ENCODE measurements at places on chromosomes 11 and 22.

DNA sequence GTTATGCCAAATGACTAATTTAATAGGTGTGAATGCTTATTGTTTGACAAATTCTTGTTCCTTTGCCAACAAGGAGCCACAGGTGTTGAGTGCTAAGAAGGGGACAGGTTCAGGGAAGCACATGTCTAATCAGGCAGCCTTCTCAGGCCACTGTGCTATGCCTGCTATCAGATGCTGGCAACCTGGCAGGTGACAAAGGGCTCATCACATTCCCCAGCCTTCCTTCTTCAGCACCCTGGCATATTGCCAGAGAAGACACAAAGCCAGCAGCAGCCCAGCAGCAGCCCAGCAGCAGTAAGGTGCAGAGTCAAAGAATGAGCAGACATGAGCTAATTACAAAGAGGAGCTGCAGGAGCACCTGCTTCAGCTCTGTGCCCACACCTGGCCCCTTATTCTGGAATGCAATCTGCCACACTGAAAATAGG lies 68.2 kb downstream of the GUCY1A2 start:
- no peak for DNase-seq

DNA sequence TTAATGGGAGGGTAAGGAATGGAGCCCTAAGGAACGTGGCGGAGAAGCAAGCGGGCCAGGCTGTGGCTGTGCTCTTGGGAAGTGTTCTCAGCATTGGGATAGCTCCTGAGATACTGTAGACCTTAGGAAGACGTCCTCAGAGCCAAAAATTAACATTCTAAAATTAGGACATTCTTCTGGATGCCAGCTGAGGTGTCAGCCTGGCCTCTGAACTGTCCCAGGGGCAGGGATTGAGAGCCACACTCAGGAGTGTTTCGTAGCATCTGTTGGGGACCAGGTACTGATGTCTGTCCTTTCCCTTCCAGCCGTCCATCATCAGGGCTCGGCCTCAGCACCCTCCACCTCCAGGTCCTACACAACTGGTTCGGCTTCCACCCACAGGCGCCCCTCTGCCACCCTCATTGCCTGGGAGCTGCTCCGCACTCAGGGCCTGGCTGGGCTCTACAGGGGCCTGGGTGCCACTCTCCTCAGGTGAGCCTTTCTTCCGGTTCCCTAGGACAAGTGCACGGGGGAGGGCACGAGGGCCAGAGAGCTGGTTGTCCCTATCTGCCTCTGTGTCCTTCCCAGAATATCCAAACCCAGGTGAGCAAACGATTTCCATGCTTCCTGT lies 23.6 kb downstream of the SLC25A18 start:
- no peak for DNase-seq

DNA sequence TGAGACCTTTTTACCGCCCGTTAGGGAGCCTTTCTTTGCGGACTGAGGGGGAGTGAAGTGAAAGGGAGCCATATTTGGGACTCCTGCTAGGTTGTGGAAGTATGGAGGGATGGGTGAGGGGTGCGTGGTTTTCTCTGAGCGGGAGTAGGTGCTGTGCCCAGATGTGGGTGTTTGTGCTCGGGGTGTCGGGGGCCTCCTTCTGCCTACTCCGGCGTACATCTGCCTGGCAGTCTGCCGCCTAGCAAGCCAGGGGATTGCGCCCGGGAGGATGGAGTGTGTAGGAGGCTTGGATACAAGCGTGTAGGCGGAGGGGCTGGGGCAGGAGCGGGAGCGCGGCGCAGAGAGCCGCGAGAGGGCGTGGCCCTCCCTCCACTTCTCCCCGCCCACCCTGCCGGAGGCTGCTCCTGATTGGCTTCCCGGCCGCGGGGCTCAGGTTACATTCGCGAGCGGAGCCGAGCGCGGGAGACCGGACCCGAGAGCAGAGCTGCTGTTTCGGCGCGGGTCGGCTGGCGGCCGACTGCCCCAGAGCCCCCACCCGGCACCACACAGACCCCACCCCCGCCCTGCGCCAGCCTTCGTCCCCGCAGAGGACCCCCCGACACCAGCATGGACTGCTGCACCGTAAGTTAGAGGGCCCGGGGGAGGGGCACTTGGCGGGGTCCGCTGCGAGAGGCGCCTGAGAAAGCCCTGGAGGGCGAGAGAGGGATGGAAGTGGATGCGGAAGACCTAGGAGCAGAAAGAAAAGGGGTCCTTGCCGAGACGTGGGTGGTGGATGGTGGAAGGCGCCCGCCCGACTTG lies at the start of gene NRGN:
Gene NRGN, plus strand, starts transcription at position 464 of the 798 bp plus-strand sequence. Its CDS starts 143 bp downstream, at position 607.
- peak; percentile 71 for DNase-seq

- no peak for DNase-seq
Measured at GRCh38 chr11:132913295-132913694, 619.0 kb downstream of the OPCML start.

GRCh38 chr11:121575250-121575962 lies 122.6 kb upstream of the SORL1-AS1 start:
- no peak for DNase-seq

DNA sequence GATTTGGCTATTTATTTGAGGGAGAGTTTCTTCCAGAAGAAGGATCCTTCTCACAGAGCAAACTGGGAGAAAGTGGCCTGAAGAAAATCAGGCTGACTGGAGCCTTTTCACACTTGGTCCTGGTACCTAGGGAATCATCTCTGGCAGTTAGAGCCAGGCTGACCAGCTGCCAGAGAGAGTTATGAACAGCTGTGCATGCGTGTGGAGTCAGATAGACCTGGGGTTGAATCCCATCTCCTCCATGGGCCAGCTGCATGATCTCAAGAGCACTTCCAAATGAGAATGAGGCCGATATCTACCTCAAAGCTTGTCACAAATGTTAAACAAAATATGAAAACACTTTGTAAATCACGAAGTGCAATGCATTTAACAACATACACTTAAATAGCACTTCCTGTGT lies 390.0 kb downstream of the TENM4 start:
- no peak for DNase-seq

DNA sequence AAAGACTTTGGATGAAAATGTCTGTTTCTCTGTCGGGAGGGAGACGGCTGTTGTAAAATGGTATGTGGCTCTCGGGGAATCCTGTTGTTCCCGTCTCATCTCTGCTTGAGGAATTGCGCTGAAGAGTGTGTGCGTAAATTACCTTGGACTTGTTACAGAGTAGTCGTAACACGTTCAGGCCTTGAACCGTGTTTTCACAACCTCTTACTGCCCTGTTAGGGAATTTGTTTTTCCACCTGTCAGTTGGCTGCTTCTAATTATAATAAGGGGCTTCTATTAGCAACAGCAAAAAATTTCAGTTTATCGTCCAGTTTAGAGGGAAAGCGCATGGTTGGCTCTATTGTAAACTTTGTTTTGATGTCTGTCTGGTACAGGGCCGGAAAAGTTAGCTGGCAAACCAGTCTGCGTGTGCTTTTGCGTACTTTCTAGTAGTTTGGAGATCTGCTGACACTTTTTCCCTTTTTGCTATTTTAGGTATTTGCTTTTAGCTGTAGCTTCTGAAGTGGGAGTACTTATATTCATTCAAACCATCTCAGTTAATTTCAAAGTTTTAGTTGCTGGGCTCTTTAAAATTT lies 1.5 kb downstream of the HIPK3 start:
- no peak for DNase-seq

DNA sequence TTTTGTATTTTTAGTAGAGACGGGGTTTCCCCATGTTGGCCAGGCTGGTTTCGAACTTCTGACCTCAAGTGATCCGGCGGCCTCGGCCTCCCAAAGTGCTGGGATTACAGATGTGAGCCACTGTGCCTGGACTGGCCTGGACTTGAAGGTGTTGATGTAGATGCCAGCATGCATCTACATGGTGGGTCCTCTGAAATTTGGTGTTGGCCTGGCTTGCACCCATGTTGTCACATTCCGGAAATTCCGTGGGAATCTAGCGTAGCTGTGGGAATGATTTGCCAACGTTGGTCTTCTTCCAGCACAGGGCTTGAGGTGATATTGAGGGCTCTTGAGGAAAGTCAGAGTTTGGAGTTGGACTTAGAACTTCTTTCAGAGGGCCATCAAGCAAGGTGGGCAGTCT lies 6.5 kb downstream of the PACS1 start:
- no peak for DNase-seq

- no peak for DNase-seq
Measured at GRCh38 chr22:46551321-46551720, 13.9 kb upstream of the CELSR1 start.

DNA sequence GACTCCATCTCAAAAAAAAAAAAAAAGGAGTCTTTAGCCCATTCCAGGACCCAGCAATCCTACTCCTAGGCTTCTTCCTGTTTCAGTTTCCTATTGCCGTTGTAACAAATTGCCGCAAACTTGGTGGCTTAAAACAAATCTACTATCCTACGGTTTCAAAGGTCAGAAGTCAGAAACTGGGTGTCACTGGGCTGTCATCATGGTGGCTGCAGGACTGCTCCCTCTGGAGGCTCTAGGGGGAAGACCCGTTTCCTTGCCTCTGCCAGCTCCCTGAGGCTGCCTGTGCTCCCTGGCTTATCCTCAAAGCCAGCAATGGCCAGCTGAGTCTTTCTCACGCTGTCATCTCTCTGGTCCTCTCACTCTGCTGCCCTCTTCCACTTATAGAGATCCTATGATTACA lies 8.7 kb upstream of the DAGLA start:
- no peak for DNase-seq

- DNase-seq: no peak
Measured at GRCh38 chr11:47148903-47149531, 27.7 kb downstream of the ARFGAP2 start.

- DNase-seq: peak; percentile 37
Measured at GRCh38 chr11:125164422-125165110, at the start of gene PKNOX2. Gene PKNOX2 (plus strand): TSS chr11:125164751. CDS start chr11:125351306, 186,555 bp downstream.

GRCh38 chr11:74927496-74927895 lies 21.4 kb downstream of the XRRA1 start:
- DNase-seq: no peak

- peak; percentile 13 for DNase-seq
Measured at GRCh38 chr11:118789501-118790356, 1.2 kb downstream of the DDX6 start.

DNA sequence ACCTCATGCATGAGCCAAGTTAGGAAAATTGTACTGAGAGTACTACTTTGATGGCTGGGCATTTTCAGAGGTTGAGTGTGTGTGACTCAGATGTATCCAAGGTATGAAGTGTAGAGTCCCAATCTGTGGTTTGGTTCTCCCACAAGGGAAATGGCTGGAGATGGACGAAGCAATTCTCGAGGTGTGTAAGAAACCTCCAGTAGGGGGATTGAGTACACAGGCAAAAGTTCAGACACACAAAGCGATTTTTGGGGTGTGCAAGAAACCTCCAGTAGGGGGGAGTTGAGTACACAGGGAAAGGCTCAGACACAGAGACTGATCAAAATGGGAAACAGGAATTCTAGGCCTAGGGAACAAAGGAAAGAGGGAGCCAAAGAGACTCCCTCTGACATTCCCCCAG lies 1536.3 kb downstream of the FAM181B start:
- no peak for DNase-seq

GRCh38 chr11:82601711-82602110 lies 132.0 kb downstream of the FAM181B start:
- DNase-seq: no peak

DNA sequence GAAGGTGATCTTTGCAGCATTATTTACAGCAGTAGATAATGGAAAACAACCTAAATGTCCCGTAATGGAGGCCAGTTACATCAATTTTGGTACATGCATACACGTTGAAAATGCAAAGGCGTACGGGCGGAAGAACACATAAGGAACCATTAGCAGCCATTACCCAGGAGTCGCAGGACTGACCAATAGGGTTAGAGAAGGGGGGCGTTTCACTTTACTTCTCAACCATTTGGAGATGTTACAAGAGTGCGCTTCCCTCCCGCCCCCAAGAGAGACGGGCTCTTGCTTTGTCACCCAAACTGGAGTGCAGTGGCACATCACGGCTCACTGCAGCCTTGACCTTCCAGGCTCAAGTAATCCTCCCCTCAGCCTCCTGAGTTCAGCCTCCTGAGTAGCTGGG lies 52.8 kb upstream of the SLC35C1 start:
- no peak for DNase-seq

- DNase-seq: no peak
Measured at GRCh38 chr11:78853521-78853920, 278.9 kb upstream of the NARS2 start.

DNA sequence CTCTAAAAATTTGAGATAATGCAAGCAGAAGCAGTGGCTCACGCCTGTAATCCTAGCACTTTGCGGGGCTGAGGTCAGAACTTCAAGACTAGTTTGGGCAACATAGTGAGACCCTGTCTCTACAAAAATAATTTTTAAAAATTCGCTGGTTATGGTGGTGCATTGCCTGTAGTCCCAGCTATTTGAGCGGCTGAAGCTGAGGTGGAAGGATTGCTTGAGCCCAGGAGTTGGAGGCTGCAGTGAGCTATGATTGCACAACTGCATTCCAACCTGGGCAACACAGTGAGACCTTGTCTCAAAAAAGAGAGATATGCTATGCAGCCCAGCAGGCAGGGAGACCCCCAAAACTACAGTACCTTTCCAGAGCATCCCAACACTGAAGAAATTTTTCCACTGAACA lies 2.3 kb downstream of the CTSC start:
- no peak for DNase-seq

DNA sequence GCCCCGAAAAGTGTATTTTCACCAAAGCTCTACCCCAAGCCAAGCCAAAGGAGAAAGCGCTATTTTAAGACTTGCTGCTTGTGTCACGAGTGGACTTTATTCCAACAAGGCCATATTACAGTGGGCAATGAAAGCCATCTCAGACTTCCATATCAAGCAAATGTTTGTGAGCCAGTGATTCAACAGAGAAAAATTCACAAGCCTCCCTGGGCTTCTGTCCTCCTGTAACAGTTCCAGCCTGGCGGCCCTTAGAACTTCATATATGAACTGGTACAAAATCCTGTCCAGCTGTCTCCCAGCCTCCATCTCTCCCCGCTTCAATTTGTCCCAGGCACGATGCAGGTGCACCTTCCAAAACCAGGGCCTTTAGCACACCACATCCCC lies 11.2 kb downstream of the LARGE1 start:
- DNase-seq: no peak

Data from activated T-helper 9 cell treated with anti-CD3 and anti-CD28 coated beads, Interleukin-2, amount 50 U/mL, for 16 hours (primary cell).